ENCODE measurements at places on chromosomes 4 and X. TPM values are rescaled to one million over a fixed set of nuclear protein-coding genes. Genes with fewer than 3 reads are reported as not detected.

The UNC5C gene
- 0.03 TPM for total RNA-seq

DNA sequence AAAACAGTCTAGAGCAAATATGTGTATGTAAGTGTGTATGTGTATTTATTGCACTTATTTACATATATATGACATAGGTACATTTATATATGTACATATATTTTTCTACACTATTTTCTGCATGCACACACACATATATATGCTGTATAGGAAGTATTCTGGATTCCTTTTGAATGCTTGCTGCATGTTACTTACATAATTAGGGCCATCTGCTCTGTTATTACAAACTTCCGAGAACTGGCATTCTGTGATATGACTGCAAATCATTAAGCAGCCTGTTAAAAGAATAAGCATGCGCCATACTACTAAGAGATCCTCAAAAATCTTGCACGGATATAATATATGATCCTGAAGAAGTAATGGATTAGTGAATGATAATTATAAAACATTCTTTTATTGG, 1157.6 kb upstream of the TENM3 start:
- DNase-seq = no peak

DNA sequence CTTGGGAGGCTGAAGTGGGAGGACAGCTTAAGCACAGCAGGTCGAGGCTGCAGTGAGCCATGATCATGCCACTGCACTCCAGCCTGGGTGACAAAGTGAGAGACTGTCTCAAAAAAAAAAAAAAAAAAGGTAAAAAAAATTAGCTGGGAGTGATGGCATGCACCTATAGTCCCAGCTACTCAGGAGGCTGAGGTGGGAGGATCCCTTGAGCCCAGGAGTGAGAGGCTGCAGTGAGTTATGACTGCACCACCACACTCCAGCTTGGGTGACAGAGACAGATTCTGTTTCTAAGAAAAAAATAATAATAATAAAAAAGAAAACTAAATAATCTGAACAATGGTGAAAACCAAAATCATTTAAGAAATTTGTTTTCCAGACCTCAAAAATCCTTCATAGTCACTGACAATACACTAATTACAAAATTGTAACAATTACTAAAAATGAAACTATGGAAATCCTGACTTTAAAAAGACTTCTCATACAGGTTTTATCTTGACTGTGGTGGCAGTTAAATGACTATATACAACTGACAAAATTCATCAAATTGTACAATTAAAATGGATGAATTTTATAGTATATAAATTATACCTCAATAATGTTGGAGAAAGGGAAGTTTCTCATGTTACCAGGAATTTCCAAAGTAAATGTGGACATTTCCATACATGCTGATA, 31.3 kb downstream of the PHF8 start:
- DNase-seq = no peak

The CNGA1 gene
- 0.91 TPM for total RNA-seq

The SLC7A11 gene
- total RNA-seq = 33.0 TPM

The PDGFRA gene
- 18.0 TPM for total RNA-seq

The CPXCR1 gene
- not detected for total RNA-seq

- DNase-seq = peak; percentile 32
These were observed 27.2 kb upstream of the SEC24B start for GRCh38 chr4:109406337-109406931.

GRCh38 chr4:58502839-58503238, 1392.7 kb upstream of the IGFBP7 start:
- DNase-seq = no peak

The COL25A1 gene
- 0.16 TPM for total RNA-seq

- DNase-seq = no peak
These were observed 5.0 kb downstream of the NAF1 start for GRCh38 chr4:163161536-163162205.

GRCh38 chr4:24053934-24054333, 164.1 kb upstream of the PPARGC1A start:
- no peak for DNase-seq

DNA sequence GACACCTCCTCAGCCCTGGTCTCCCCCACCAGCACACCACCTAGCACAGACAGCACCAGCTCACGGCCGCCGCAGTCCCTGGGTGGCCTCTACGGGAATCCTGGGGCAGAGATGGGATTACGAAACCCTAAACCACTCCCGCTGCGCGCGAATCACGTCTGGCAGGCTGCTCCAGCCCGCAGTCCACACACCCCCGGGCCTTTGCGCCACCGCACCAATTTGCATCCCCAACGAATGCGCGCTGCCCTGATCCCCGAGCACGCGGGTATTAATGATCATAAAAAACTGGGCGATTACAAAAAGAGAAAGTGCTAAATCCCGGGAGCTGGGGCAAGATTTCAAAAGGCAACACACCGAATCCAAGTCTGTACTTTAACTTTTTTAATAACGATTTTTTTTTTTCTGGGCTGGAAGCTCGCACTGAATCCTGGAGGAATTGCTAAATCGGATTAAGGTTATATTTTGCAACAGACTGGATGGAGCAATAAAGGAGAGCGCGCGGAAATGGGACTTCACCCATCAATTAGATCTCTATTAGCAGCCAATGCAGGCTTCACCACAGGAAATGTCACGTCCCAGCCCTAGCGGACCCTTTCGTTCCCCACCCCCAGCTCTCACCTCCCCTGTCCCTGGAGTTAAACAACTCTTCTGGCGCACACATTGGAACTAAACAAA, 69.8 kb upstream of the TMEM33 start:
- DNase-seq = no peak

- no peak for DNase-seq
These were observed 100.9 kb downstream of the LIMCH1 start for GRCh38 chr4:41638866-41639265.

GRCh38 chrX:133300591-133300990, 82.4 kb upstream of the TFDP3 start:
- DNase-seq = no peak

DNA sequence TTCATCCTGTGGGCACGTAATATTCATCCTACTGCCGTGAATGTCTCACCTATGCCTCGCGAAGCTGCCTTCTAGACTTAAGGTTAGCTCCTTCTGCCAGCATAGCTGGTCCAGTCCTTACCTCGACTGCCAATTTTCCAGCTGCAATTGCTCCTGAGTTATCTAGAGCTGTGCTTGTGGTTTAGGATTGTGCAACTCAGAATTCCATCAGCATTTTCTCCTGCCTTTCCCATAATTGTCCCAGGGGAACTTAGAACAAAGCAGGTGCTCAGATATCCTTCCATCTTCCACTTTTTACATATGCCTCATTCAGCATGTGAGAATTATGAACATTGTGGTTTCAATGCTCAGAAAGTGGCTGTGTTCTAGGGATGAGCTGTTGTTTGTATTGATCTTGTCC, 131.4 kb upstream of the ADGRL3 start:
- DNase-seq = no peak

- DNase-seq = peak; percentile 82
These were observed at the start of gene STBD1 for GRCh38 chr4:76305971-76306881. Gene STBD1 (plus strand): TSS chr4:76306733. CDS start chr4:76306770, 37 bp downstream.
